ENCODE measurements at places on chromosomes 13 and 19.

GRCh38 chr19:55178781-55179599, 1.1 kb downstream of the SYT5 start:
- DNase-seq = peak; percentile 84

DNA sequence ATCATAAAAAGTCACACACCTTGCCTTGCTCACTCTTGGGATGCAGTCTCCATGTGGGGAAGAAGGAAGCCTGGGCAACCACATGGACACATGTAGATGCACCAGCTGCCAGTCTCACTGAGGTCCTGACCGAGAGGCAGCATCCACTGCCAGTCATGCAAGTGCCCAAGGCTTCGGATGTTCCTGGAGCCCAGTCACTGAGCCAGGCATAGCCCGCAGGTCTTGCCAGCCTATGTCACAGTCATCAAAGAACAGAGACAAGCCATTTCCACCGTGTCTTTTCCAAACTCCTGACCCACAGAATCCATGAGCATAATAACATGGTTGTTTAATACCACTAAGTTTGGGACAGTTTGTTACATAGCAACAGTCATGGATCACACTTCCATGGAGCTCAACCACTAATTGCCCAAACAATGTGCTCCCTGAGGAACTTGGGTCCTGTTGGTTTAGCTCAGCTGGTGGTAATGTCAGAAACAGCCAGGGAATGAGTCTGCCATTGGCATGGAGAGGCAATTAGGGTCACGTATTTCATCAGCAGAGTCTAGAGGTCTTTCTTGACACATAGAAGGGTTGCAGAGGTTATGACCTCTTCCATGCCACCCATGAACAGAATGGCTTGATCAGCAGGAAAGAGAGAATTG, 21.5 kb downstream of the STARD13 start:
- DNase-seq = peak; percentile 72

DNA sequence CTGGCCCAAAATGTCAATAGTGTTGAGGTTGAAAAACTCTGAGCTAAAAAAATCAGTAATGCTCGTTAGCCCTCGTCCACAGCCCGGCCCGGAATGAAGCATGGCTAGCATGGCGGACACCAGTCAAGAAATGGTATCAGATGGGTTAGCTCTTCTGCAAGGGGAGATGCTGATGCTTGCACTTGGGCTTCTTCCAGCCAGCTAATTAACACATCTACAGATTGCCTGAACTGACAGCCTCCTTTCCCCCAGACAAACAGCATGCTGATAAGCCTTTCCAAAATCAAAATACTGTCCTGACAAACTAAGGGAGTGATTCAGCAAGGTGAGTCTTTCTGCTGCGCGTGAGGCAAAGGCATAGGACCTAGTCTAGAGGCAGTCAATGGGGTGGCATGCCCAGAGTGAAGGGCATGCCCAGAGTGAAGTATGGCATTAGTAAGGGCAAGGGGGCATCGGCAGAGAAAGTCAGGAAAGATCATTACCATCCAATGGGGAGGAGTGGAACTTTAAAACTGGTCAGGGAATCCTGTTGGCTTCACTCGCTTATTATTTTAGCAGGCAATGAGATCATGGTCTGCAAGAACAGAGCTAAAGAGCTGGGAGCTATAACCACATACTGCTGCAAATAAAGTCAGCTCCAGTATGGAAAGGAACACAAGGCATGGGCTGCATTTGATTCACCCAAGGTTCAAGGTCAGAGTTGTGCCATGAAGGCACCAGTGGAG, 30.2 kb upstream of the UBE2L5 start:
- DNase-seq = no peak

GRCh38 chr13:75395066-75395465, 86.9 kb downstream of the TBC1D4 start:
- DNase-seq = no peak

- no peak for DNase-seq
These were observed 23.0 kb downstream of the CUL4A start for GRCh38 chr13:113232208-113233003.

- no peak for DNase-seq
These were observed 31.3 kb upstream of the GTF3A start for GRCh38 chr13:27393101-27393500.

GRCh38 chr13:51626749-51627148, 42.5 kb downstream of the WDFY2 start:
- no peak for DNase-seq

DNA sequence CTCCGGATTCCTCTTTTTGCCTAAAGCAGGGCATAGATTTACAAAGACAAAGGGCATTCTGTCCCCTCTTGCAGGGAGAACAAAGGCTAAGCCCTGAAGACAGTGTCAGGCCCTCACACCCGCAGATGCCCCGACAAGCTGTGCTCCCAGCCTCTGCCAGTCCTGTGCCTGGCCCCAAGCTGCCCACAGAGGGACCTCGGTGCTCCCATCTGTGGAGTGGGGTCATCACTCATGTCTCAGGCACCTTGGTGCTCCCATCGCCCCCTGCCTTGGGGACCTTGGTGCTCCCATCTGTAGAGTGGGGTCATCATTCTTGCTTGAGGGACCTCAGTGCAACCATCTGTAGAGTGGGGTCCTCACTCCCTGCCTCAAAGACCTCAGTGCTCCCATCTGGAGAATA, 24.3 kb downstream of the C13orf46 start:
- no peak for DNase-seq

DNA sequence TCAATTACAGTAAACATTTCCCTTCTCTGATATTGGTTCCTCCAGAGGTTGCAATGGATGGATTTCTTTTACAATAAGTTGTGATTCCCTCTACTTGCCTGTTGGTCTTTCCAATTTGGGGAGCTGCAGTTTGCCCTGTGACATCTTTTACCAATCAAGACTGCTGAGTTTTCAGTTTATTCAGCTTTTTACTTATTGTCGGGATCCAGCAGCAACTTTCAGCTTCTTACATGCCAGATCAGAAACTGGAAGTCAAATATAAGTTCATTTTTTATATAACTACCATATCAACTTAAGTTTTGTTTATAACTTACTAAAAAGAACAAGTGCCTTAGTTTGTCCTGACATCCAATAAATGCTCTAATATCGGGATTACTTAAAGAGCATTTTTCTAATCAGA, 10.5 kb downstream of the OR10H3 start:
- DNase-seq = no peak

GRCh38 chr13:24183741-24184182, 23.2 kb downstream of the SPATA13 start:
- no peak for DNase-seq

DNA sequence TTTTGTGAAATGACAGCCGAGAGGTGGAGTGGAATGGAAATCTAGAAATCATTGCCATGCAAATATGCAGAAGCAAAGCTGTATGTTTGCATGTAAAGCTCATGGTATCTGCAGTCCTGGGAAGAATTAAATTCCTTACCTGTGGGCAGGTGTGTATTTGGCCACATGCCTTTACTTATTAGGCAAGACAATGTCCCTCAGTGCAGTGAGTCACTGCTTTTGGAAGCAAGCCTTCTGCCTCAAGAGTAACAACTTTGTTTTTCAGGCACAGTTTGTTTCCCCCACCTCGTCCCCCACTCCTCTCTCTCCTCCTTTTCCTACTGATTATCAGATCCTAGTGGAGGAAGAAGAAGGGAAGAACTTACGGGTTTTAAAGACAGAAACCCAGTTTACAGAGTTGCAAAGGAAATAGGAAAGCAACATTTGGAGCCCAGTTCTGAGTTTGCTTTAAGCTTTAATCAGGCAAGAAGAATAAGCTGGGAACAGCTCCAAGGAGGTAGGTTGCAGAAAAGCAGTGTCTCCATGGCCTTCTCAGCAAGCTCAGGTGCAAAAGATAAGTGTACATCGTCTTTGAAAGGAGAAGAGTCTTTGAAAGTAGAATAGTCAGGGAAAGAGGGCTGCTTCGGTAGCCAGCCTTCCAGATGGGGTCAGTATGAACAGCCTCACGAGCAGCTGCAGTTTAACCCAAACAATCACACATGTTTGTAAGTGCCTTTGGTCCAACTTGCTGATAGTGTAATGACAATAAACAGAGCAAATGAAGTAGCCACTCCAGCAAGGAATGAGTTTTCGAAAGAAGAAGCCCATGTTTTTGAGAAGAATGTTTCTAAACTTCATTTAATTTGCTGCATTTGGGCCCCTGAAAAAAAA, 190.1 kb downstream of the KLF5 start:
- no peak for DNase-seq

DNA sequence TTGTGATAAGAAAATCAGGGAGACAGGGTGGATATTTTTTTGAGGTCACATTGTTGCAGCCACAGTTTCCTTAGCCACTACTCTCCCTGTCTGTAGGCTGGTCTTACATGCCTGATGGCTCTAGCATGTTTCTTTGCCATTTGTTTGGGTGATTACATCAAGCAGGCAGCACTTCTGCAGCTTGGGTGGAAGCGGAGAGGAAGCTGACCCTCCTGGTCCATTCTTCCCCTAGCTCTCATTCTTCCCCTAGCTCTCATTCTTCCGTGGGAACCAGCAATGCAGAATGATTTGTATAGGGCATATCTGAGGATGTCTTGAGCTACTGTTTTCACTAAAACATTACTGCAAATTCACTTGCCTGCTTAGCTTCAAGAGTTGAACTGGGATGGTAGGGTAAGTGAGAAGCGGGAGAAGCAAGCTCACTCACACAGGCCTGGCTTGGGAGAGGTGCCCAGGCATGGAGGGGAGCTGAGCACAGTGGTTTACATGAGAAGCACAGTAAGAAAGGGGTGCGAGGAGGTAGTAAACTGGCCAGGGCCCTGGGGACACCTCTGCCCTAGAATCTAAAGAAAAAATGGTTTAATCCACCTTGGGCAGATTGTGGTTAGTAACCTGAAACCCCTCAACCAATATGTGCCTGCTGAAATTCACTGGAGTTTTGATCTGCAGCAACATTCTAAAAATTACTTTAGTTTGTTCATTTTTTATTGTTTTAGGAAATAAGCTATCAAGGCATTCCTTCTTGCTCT, 538.9 kb downstream of the RFC3 start:
- DNase-seq = no peak

- peak; percentile 67 for DNase-seq
These were observed at the start of gene PNMA8C for GRCh38 chr19:46428239-46429135. TSS of gene PNMA8C (minus strand) at chr19:46428936. CDS start at chr19:46428359, 577 bp downstream.

GRCh38 chr19:16013181-16013850, 63.0 kb upstream of the TPM4 start:
- no peak for DNase-seq

DNA sequence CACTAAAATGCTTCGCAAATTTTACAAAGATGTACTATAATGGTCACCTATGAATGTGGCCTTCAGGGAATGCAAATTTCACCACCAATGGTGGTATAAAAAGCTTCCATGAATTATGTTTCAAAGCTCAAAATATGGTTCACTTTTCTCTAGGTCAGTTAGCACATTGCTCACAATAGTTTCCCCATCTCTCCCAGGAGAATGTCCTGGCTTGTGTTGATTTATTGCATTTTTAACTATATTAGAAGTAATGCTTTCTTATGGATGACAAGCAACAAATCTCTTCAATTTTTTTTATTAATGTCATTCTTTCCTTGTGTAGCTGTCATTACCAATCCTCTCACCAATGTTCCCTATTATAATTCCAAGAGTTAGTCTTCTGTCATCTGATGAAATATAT, 621.2 kb downstream of the TBC1D4 start:
- DNase-seq = no peak

GRCh38 chr19:41123716-41124294, 9.6 kb downstream of the CYP2F1 start:
- no peak for DNase-seq

- DNase-seq = no peak
These were observed 88.3 kb downstream of the DHRS12 start for GRCh38 chr13:51715613-51716012.

GRCh38 chr13:114286808-114287207, 5.4 kb downstream of the UPF3A start:
- peak; percentile 93 for DNase-seq

GRCh38 chr13:19062801-19063200, 118.8 kb downstream of the TUBA3C start:
- no peak for DNase-seq

- peak; percentile 54 for DNase-seq
These were observed 4.8 kb downstream of the IER2 start for GRCh38 chr19:13154911-13155471.

- DNase-seq = peak; percentile 81
These were observed 75.2 kb upstream of the UBL3 start for GRCh38 chr13:29925457-29926097.

GRCh38 chr19:35506011-35506410, 7.4 kb downstream of the DMKN start:
- DNase-seq = no peak

GRCh38 chr13:74838096-74838495, 643.9 kb downstream of the TBC1D4 start:
- no peak for DNase-seq

DNA sequence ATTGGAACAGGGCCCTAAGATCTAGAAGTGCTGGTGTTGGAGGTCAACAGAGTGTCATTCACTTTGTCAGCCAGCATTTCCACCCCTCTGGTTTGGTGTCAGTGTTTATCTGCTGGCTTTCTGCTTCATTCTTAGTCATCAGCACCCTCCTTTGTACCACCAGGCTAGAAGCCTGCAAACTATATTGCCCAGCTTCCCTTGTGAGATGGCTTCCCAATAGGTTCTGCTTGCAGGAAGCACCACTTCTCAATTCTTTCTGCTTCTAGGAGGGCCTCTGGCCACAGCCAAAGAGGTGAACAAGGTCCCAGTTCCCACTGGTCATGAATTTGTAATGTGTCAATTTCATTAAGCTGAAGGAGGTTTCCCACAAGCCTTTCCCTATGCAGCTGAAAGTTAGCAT, 36.4 kb upstream of the CALM3 start:
- no peak for DNase-seq

- no peak for DNase-seq
These were observed 5.7 kb downstream of the POU2F2 start for GRCh38 chr19:42126574-42126973.

DNA sequence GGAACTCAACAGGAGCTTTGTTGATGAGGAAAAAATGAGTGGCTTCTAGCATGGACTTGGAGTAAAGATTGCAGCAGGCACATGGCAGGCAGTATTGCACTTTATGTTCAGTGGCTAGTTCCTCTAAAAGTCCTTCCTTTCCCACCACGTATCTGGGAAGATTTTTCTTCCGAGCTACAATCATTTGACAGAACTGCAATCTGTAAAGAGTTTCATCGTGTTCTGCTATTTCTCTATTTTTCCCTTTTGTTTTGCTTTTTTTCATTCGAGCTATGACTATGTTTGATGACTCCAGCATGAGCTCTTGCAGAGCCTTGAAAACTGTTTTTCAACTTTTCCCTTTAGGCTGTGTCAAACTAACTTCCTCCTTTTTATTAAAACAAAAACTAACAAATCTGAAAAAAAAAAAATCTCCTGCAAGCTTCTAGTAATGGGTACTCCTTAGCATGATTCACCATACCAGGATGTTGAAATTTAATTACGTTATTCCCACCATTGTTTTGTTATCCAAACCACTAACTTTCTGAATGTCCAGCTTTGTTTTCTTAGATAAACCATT, 12.3 kb downstream of the CLDN10 start:
- peak; percentile 58 for DNase-seq

- no peak for DNase-seq
These were observed 71.4 kb downstream of the SLC15A1 start for GRCh38 chr13:98681049-98681448.

DNA sequence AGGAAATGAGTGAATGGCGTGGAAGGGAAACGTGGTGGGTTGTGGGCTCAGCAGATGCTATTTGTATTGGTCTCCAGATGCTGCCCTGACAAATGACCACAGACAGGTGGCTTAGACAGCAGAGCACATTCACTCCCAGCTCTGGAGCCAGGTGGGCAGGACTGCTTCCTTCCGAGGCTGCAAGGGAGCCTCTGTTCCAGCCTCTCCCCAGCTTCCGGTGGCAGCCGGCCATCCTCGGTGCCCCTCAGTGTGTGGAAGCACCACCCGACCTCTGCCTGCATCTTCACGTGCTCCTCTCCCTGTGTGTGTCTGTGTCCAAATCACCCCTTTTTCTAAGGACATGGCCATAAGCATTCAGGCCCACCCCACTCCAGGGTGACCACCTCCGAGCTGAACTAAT, 105.1 kb downstream of the SOX1 start:
- DNase-seq = no peak

GRCh38 chr19:15404097-15404779, 14.6 kb downstream of the AKAP8L start:
- no peak for DNase-seq

Measured in fibroblast of skin of back (primary cell).